Lower leg skin (tissue), 4 donors: ENCODE measurements at places on chromosomes 6 and 20. TPM values are rescaled to one million over a fixed set of nuclear protein-coding genes. Genes with fewer than 3 reads are reported as not detected.
A peak's percentile ranks its signal among the peaks of the same experiment; 100 is the strongest.

The MICA gene
- 21.7 TPM for total RNA-seq

GRCh38 chr6:2517401-2517800, 233.3 kb downstream of the MYLK4 start:
- DNase-seq: no peak

GRCh38 chr6:39137245-39137644, 22.3 kb upstream of the SAYSD1 start:
- DNase-seq: no peak

DNA sequence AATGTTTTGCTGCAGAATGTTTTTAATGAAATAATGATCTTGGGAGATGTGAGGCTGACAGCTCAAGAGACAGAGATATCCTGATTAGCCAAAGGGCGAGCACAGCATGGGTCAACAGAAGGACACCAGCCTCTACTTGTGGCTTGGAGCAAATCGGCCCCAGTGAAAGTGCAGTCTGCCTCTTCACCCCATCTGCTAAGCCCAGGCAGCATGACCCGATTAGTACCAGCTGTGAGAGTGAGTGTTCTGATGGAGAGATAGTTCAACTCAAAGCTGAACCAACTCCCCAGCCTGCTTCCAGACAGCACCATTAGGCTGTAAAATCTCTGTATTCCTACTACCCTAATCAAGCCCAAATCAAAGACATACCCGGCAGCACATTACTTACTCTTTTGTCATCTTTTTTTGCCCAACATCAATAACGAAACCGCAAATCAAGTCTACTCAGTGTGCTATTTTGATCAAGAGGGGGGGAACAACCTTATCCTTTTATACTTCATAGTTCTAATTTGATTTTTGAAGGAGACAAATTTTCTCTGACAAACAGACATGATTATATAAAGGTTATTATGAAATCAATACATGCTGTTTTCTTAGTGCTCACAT, 514.1 kb upstream of the NRSN1 start:
- no peak for DNase-seq

- no peak for DNase-seq
Measured at GRCh38 chr6:12261502-12261901, 28.7 kb upstream of the EDN1 start.

DNA sequence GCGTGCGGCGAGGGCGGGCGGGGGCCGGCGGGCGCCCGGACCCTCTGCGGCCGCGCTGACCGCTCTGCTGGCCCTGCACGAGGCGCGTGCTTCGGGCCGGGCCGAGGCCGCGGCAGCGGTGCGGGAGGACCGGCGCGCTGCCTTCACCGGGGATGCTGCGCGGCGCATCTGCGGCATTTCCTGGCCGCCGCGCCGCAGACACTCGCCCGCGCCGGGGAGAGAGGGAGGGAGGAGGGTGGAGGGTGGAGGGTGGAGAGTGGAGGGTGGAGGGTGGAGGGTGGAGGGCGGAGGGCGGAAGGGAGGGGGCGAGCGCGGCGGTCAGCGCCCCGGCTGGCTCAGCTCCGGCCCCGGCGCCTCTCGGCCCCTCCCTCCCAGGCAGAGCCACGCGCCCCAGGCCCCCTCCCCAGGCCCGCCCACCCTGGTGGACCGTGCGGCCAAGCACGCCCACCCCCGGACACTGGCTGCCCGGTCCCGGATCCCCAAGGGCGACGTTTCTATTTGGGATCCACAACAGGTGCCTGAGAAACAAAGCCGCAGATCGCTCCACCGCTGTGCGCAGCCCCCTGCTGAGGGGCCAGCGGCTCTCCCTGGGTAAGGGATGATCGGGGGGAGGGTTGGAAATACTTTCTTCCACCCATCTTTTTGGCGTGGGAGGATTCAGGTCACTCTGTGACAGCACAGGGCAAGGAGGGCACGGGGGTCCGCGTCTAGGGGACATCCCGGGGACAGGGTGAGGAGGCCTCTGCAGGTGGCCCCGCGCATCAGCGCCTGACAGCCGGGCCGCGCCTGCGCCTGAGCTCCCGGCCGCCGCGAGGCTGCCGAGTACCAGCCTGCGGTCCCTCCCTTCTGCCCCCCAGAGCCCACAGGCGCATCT, 111.2 kb upstream of the BEND6 start:
- peak; percentile 53 for DNase-seq

The APOM gene
- 1.7 TPM for total RNA-seq

The PCMTD2 gene
- 164 TPM for total RNA-seq

GRCh38 chr6:86529635-86530034, 407.7 kb upstream of the HTR1E start:
- no peak for DNase-seq

The PTK6 gene
- total RNA-seq: 72.4 TPM

The FBXO5 gene
- total RNA-seq: 3.0 TPM

DNA sequence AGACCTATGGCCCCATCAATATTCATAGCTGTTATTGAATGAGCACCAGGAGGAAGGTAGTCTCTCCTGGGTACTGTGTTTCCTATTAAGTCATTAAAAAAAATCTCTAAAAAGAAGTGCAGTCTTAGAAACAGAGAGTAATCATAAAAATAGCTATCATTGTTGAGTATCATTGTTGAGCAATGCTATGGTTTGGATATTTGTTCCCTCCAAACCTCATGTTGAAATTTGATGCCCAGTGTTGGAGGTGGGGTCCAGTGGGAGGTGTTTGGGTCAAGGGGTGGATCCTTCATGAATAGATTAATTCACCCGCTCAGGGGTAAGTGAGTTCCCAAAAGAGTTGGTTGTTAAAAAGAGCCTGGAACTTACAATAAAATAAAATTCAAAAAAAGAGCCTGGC, 88.1 kb upstream of the IYD start:
- no peak for DNase-seq

The SIRPB1 gene
- not detected for total RNA-seq

The RIMS1 gene
- total RNA-seq: 9.4 TPM

The TEAD3 gene
- 51.3 TPM for total RNA-seq

DNA sequence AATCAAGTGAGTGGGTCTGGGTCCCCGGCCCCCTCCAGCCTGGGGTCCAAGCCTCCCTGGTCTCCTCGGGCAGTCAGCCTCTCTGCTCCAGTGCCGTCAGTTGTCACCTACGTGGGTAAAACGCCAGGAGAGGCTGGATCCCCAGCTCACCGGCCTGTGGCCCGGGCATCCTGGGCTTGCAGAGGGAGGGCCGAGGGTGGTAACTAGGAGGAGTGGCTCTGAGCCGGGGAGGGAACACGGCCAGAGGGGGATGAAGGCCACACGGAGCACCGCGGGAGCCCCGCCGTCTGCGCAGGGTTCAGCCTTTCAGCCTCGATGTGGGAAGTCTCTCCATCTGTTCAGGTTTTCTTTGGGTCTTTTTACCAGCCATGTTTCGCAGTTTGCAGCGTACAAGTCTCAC, 29.5 kb upstream of the BHLHE23 start:
- DNase-seq: no peak

DNA sequence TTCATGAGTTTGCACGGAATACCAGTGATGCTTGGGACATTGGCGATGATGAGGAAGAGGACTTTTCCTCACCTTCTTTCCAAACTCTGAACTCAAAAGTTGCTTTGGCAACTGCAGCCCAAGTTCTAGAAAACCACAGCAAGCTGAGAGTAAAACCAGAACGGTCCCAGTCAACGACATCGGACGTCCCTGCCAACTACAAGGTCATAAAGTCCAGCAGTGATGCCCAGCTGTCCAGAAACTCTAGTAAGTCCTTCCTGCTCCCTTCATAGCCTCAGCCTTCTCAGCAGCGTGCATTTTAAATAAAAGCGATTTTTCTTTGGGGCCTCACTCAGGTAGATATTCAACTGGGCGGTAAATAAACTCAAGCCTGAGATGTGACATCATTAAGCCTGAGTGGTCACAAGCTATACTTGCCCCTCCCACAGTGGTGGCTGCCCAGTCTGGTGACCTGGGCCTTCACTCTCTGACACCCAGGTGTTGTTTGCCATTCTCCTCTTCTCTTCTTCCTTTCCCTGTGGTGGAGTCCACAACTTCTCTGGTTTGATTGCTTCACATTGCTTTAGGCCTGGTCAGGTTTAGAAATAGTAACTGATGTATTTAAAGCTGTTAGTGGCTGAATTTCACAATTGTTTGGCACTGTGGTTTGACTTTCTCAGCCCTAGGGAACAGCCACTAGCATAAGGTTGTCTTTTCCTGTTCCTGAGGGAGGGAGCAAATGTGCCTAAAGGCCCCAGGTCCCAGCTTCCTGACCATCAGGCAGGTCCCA, 21.6 kb upstream of the TMEM217 start:
- DNase-seq: no peak

The LHFPL5 gene
- not detected for total RNA-seq

DNA sequence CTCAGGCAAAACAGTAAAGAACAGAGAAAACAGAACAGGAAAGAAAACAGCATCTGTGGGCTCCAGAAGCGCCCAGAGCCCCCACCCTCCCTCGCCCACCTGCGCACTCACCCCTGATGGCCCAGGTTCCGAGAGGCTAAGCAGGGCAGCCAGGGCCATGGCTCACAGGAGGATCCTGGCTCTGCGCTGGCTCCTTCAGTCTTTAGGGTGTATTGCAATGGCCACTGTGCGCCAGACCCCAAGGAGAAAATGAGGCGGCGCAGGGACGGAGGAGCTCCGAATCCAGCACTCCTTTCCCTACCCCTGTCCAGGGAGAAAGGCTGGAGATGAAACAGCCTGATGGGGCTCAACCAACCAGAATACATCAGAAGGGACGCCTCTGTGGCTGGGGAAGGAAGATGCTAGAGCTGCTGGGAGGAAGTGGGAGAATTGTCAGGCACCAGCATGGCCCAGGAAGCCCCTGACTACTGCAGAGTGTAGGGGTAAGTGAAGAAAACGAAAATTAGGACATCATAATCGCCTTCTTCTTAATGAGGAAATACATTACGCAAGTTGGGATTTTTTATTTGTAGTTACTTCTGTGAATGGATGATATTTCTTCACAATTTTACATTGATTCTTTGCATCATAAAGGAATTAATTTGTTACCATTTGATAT, 49.0 kb downstream of the COL11A2 start:
- DNase-seq: no peak
